ENCODE measurements at places on chromosomes 6 and 20.

- DNase-seq, result no peak
Measured at GRCh38 chr6:152721956-152722355, 24.3 kb downstream of the MYCT1 start.

DNA sequence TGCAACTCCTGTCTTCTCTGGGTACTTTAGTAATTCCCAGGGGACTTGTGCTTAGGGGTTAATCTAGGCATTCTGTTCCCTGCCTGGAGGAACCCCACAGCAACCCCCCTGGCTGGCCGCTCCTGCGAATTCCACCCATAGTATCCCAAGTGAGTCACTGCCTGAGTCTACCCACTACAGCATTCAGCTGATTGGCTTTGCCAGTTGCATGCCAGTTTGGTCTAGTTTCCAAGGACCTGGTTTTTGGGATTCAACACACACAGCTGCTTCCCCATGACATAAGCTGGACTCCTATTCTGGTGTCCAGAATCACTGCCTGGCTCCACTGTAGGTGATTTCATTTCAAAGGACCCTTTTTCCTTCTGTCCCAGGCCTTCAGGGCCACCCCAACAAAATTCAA is 40.3 kb downstream of the PLCG1 start:
- no peak for DNase-seq

DNA sequence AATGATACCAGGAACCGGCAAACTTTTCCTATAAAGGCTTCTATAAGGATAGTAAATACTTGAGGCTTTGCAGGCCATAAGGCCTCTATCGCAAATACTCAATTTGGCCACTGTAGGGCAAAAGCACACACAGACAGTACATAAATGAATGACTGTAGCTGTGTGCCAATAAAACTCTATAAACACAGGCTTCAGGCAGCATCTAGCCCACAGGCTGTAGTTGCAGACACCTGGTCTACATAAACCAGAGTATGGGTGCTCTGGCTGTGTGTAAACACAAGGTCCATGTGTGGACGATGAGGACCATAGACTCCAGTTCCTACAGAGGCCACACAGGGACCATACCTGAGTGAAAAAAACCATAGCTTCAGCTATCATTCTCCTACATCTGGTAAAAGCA is 52.2 kb downstream of the ZMYND8 start:
- no peak for DNase-seq

DNA sequence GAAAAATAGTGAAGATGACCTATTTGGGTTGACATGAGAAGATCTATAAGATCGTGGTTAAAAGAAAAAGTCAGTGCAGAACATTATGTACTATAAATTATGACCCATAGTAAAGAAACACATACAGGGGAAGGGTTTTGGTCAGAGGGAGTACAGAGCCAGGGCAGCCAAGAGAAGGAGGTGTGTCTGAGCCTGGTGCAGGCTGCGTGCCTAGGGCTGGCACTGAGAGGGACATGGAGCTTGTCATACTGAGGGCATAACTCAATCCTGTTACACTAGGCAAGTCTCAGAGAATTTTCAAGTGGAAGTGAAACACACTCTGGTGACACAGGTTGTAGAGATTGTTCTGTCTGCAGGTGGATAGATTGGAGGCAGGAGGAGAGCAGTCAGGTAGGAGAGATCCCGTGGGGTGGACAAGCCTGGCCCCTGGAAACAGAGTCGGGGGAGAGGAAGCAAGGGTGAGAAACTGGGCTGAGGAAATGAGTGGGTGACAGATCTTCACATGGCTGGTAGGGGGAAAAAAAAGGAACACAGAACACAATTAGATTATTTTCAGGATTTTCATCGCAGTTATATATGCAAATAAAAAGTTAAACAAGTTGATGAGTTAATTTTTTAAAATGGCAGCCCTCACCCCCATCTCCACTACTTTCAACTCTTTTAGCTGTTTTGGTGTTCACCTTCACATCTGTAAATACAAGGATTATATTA is 18.5 kb upstream of the RNF39 start:
- DNase-seq, result no peak

All from T-helper 22 cell (primary cell).